ENCODE measurements at places on chromosomes 11 and 22.

DNA sequence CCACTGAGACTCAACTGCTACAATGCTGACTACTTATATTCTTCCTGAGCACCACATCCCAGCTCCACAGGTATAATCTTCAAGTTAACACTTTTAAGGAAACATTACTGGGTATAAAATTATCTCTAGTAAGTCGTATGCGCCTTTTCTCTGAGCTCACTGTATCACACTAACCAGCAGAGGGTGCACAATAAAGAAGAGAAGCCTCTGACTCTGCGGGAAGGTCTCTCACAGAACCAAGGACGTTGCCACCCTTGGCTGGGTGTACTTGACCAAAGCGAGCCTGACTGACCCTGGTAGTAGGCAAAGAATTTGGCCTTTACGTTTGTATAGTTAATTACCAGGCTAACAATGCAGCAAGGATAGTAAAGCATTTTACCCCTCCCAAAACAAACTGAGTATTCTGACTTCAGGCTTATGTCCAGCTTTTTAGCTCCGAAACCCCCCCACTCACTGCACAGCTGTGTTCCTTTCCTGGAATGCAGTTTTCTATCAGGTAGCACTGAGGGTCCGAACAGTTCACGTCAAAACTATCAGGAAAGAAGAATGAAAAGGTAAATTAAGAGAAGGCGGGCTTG, at the start of gene BTBD18:
Gene BTBD18 (minus strand): TSS at position 144 of the 578 bp plus-strand sequence. CDS start 631 bp downstream, outside the sequence.
- DNase-seq: no peak

DNA sequence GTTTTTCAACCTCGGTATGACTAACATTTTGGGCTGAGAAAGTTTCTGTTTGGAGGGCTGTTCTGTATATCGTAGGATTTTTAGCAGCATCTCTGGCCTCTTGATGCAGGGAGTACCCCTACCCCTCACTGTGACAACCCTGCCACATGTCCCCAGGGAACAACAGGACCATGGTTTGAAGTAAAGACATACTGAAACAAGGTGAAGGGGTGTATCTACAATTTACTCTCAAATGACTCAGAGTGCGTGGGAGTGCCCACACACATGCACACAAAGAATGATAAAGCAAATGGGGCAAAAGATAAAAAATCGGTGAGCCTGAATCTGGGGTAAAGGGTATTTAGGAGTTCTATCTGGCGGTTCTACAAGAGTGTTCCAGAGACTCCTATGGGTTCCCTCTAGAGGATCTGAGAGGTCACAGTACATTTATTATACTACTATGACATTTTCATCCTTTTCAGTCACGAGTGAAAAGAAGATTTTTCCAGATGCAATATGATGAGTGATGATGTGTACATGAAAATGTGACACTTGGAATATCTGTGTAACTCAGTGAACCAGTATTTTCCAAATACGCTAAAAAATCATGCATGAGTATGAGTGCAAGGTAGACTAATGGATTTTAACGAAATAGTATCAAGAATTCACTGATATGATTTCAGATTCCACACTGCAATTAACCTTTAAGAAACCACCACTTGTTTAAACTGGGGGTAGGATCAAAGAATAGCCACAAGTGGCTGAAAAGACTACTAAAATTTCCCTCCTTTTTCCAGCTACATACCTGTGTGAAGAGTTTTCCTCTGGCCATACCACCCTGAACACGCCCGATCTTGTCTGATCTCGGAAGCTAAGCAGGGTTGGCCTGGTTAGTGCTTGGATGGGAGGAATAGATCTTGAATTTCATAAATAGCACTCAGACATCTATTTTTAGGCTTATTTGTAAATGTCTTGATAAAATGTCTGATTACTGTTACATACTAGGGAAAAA, 56.3 kb upstream of the YPEL1 start:
- no peak for DNase-seq

- DNase-seq: peak; percentile 14
Observed at GRCh38 chr22:31613286-31613903, 48.6 kb downstream of the PISD start.

- DNase-seq: no peak
Observed at GRCh38 chr11:7299393-7299792, 47.7 kb downstream of the SYT9 start.

DNA sequence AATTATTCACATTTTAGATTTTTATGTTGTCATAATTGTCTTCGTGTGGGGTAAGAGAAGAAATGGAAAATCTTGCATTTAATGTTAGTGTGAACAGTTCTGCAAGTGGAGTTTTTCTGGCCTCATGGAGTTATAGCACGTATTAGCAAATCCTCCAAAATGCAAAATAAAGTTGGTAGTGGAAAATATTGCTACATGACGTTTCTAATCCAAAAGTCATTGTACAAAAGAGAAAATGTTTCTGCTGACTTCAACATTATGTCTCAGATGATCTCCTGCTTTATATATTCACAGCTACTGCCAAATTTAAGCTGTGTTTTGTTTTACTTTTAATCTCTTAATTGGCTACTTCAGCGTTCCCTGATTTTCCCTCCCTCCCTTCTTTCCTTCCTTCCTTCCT, 1804.0 kb upstream of the RAG2 start:
- DNase-seq: no peak

DNA sequence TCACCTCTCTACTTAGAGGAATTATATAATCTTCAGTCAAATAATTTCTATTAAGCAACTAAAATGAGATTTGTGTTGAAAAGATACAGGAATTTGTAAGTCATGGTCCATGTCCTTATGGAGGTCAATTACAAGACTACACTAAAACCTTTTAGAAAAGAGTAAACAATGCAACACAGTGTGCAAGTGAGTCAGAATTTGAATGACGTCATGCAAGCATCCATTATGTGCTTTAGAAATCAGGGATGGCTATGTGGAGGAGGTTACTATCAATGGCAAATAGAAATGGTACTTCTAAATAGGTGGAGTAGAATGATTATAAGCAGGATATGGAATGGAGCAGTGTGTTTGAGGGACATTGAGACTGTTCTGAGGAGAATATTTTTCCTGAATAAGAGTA, 16.6 kb downstream of the OR10D3 start:
- no peak for DNase-seq

- DNase-seq: peak; percentile 33
Observed at GRCh38 chr11:128190312-128190711, 397.0 kb downstream of the ETS1 start.

DNA sequence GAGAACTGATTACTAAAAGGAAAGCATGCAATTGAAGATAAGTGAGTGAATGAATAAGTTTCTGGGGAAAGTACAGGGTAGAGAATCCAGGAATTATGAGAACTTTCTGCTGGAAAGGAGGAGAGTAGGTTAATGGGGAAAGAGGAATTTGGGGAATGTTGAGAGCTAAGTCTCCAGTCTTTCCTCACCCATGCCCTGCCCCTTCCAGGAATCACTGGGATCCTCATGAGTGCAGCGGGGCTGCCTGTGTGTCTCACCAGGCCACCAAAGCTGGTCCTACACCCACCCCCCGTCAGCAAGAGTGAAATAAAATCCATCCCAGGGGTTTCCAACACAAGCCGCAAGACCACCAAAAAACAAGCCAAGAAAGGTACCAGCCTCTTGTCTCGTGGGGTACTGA, 17.0 kb downstream of the DTX4 start:
- DNase-seq: no peak

GRCh38 chr22:50400406-50400805, 57.3 kb downstream of the PPP6R2 start:
- DNase-seq: no peak

- DNase-seq: no peak
Observed at GRCh38 chr22:27749597-27750225, 51.8 kb downstream of the MN1 start.

- DNase-seq: no peak
Observed at GRCh38 chr11:87038235-87038977, 672 bp downstream of the TMEM135 start.

GRCh38 chr11:96043291-96043690, 119.4 kb upstream of the MTMR2 start:
- no peak for DNase-seq

DNA sequence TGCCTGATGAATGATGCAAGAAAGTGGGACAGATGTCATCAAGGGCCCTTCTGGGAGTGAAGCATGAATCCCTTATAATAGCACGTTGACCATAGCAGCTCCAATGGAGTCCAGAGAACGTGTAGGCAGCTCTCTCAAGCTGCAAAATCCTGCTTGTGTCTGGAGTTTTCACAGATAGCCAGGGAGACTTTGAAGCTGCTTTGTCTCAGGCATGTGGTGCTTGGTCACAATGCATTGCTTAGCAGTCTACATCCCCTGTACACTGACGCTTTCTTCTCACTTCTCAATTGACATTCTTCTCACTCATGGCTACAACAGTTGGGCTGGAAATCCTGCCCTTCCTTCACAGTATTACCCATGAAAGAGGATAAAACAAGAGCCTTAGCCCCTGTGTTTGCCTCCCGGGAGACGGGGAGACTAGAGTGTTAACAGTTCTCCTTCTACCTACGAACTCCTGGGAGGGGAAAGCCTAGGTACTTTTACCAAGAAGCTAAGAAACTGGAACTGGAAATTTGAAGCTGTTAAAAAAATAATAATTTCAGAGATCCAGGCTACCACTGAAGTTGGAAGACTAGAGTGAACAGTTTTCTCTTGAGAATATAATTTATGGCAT, 20.7 kb upstream of the MMP7 start:
- DNase-seq: no peak

GRCh38 chr22:50146439-50147238, 23.9 kb upstream of the PANX2 start:
- no peak for DNase-seq

- no peak for DNase-seq
Observed at GRCh38 chr11:103536335-103536722, 427.1 kb downstream of the DYNC2H1 start.

- DNase-seq: no peak
Observed at GRCh38 chr11:114977651-114978050, 299.3 kb downstream of the NXPE2 start.

DNA sequence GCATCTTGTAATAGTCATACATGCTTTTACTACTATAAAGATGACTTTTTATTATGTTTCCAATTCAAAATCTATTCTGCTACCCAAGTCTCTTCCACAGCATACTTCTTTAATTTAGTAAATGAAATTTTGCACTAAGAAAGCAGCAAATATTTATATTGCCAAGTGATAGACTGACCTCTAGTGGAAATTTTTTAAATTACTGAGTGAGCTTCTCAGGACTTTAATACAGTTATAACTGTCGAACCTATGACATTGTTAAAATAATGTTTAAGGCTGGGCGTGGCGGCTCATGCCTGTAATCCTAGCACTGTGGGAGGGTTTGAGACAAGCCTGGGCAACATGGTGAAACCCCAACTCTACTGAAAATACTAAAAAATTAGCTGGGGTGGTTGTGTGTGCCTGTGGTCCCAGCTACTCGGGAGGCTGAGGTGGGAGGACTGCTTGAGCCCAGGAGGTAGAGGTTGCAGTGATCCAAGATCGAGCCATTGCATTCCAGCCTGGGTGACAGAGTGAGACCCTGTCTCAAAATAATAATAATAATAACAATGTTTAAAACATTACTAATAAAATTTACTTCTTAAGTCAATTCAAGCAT, 27.3 kb downstream of the STK33 start:
- DNase-seq: no peak

DNA sequence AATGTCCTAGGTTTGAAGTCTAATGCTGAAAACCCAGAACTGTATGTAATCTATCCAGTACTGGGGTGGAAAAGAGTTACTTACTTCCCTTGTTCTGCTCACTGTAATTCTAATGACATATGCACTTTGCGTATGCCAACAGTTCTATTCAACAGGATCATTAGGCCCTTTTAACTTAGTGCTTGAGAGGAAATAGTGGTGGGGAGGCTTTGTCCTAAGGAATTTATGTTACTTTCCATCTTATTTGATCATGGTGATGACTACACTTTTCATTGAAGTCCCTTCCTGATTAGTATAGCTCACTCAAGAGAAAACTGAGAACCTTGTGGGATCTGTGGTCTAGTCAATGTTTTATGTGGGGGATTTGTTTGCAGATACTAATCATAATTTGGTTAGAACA, 348.2 kb downstream of the GUCY1A2 start:
- DNase-seq: no peak

DNA sequence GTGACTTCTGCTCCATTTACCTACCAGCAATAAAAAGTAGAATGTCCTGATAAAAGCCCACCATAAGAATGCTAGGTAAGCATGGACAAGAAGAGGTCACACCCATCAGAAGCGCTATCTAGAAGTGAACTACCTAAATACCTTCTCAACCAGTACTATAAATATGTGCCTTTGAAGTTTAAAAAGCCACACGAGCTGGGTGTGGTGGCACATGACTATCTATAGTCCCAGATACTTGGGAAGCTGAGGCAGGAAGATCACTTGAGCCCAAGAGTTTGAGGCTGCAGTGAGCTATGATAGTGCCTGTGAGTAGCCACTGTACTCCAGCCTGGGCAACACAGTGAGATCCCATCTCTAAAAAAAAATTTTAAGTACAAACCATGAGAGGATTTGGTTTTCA, 66.7 kb downstream of the PACSIN2 start:
- no peak for DNase-seq

DNA sequence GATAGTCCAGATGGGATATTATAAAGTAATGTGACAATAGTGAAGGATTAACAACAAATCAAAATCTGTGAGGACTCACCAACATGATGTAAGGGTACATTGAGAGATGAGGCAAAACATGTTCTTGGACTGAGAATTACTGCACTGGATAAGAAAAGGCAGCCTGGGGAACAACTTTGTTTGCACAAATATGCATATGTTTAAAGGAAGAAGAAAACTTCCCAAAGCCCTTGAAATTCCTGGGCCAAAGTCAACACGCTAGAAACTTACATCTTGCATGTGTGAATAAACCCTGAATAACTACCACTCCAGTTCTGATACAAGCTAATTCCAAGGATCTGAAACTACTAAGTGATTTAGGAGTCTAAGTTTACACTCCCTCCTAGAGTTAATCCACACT, 1.1 kb downstream of the OR52A5 start:
- DNase-seq: no peak

GRCh38 chr11:115276799-115277198, 227.4 kb downstream of the CADM1 start:
- no peak for DNase-seq

DNA sequence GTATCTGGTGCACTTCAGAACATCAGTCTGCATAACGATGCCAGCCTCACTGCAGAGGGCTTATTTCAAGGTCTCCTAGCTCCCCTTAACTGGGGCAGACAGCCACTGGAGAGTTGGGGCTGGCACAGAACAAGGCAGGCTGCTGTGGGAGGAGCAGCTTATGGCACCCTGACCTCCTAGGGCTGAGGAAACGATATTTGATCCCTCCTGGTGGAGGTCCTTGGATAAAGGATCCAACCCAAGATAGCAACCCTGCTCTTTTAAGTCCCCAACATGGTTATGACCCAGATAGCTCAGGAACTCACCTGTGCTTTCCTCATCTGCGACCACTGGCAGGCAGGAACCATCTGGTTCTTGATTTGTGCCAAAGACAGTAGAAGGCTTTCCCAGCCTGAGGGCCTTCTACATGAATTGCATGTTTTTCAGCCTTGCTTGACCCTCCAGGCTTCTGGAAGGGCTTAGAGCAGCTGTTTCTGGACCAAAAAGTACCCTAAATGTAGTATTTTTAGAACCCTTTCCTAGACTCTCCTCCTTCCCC, 2.8 kb downstream of the TMEM109 start:
- DNase-seq: no peak

- DNase-seq: no peak
Observed at GRCh38 chr11:8296872-8297271, 33.2 kb upstream of the LMO1 start.

GRCh38 chr22:26314656-26315055, 114.4 kb upstream of the ASPHD2 start:
- no peak for DNase-seq
